ENCODE measurements at places on chromosomes 5 and 9. TPM values are rescaled to one million over a fixed set of nuclear protein-coding genes. Genes with fewer than 3 reads are reported as not detected.

- DNase-seq = no peak
Measured at GRCh38 chr9:70092190-70092589, 48.5 kb downstream of the MAMDC2 start.

- DNase-seq = no peak
Measured at GRCh38 chr5:43156388-43156787, 35.6 kb upstream of the NIM1K start.

The CEP120 gene
- 18.9 TPM for polyA plus RNA-seq

The KLHL3 gene
- not detected for polyA plus RNA-seq

GRCh38 chr9:13787234-13787833 is 507.8 kb upstream of the MPDZ start:
- DNase-seq = peak; percentile 93

DNA sequence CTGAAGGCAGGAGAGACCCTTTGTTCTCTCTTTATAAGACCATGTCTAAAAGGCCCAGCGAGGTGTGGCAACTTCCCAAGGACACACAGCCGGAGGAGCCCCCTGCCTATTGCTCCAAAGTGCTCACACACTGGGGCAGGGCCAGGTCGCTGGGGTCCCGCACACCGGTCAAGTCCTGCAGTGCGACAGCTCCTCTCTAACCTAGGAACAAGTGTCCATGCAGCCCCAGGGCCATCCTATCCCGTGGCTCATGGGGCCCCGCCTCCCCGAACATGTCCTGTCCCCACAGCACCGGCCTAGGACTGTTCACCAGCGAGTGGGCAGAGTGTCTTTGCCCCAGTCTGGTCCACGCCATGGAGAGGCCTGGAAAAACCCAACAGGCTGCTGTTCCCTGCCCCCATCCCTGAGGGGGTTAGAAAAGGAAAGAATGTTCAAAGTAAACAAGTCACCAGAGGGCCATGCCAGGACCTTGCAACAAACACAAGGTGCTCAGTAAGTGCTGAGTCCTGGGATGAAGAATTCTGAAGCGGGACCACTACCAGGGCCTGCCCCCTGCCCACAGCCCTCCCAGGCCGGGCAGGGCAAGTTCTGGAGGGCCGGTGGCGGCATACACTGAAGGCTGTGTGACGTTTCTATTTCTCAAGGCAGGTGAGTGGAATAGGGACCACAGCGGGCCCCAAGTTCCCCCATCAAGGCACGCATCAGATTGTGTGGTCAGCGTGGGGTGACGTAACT is 938 bp downstream of the NINJ1 start:
- DNase-seq = no peak

DNA sequence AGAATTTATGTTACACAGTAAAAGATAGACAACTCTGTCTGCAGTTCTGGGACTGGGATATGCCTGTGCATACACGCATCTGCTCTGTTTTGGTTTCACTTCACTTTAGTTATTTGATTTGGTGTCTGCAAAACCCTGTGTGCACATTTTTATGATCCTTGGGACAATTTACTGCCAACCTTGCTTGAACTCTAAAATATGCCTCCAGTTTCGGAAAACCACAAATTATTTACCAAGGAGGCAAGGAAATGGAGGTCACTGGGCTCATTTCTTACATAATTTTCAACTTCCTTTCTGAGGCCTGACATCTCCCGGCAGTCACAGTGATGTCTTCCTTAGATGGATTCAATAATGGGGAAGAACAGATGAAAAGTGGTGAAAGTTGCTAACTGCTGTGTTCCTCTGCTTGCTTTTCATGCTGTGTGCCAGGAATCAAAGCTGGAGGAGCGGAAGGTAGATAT is 61.2 kb upstream of the TAF11L2 start:
- DNase-seq = peak; percentile 23

The TAF11L5 gene
- polyA plus RNA-seq = not detected

The GFPT2 gene
- polyA plus RNA-seq = 12.5 TPM

GRCh38 chr5:124301850-124302249 is 444.6 kb downstream of the ZNF608 start:
- no peak for DNase-seq

The RANBP3L gene
- polyA plus RNA-seq = 0.30 TPM

The RNF130 gene
- 51.9 TPM for polyA plus RNA-seq

DNA sequence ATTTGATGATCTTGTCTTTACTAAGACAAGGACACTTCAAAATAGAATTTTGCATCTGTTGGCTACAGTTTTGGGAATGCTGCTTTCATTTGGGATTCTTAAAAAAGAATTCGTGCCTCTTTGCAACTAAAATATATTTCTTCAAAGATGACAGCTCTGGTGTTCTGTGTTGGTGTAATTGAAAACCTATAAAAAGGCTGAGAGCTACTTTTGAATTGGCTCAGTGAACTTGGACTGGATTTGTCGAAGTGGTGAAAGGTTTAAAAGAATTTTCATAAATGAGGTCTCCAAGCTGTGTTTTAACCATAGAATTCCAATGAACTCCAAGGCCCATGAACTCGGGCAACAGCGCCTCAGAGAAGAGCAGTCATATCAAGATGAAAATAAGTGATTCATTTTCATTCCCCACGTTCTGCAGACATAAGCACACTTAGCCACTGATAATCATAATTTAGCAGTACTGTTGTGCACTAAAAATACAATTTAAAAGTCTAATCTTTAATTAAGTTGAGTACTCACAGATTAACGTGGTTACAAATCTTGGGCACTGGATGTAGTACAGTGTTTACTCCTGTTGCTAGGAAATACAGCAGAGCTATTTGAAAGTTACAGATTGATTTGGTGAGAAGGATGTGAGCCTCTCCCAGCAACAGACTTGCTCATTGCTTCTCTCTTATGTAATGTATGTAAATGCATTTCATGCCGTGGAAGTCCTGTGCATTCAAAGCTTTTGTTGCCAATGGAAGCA is 10.9 kb downstream of the SNCAIP start:
- no peak for DNase-seq

DNA sequence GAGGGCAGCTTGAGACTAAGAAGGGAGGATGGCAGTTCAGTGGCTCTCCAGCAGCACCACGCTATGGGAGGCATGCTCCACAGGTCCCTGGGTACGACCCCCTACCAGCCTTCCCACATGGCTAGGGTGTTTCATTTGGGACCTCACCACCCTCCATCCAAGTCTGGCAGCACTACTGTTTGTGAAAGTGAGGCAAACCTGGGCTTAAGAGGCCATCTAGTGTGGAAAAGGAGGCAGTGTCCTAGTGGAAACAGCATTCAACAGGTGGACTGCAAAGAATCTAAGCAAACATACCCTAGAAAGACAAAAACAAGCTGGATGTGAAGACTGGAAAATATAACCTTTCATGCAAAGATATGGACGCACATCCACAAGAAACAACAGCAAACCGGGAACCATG is 4.8 kb upstream of the C5orf47 start:
- DNase-seq = no peak

DNA sequence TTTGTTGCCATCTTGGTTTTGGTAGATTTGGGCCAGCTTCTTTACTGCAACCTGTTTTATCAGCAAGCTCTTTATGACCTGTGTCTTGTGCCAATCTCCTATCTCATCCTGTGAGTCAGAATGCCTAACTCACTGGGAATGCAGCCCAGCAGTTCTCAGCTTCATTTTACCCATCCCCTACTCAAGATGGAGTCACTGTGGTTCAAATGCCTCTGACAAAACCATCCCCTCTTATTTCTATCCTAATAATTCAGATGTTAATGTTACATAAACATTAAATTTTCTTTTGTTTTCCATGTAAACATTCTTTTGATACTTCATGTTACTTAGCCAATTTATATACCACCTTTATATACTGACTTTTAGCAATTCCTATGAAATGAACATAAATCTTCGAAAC is 746.3 kb downstream of the CDH18 start:
- DNase-seq = no peak

DNA sequence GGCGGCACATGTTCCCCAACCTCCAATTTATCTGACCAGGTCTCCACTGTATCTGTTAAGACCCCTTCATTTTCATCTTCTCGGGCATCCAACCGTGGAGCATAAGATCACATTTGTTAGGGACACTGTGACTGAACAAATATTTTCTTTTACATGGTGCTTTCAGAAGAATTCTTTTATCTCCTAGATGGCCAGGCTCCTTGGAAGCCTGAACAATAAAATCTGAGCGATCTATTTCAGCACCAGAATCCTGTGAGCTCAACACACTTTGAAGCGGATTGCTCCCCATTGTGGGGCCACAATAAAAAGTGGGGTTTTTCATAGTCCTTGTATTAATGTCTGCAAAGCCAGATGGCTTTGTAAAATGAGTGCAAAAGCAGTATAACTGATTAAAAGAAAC is 273.7 kb downstream of the CD180 start:
- DNase-seq = no peak

DNA sequence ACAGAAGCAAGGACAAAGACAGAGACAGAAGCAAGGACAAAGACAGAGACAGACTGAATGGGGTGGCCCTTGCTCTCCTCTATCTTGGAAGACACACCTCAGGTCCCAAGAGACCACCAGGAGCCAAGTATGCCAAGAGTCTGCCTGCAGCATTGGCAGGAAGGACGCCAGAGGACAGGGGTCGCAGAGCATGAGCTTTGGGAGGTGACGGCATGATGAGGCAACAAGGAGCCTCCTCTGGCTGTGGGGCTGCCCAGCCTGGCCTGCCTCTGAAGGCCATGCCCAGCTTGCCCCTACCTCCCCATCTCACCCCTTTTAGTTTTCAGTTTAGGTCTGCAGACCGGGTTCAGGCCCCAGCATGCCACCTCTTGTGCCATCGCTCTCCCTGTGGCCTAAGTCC is 17.6 kb downstream of the PDGFRB start:
- DNase-seq = no peak
